Stimulated activated CD4-positive, alpha-beta T cell treated with anti-CD3 and anti-CD28 coated beads, Interleukin-1b, Interleukin-23, amount 100 ng/mL, for 4 hours (primary cell): ENCODE measurements at places on chromosomes 3 and 15.

DNA sequence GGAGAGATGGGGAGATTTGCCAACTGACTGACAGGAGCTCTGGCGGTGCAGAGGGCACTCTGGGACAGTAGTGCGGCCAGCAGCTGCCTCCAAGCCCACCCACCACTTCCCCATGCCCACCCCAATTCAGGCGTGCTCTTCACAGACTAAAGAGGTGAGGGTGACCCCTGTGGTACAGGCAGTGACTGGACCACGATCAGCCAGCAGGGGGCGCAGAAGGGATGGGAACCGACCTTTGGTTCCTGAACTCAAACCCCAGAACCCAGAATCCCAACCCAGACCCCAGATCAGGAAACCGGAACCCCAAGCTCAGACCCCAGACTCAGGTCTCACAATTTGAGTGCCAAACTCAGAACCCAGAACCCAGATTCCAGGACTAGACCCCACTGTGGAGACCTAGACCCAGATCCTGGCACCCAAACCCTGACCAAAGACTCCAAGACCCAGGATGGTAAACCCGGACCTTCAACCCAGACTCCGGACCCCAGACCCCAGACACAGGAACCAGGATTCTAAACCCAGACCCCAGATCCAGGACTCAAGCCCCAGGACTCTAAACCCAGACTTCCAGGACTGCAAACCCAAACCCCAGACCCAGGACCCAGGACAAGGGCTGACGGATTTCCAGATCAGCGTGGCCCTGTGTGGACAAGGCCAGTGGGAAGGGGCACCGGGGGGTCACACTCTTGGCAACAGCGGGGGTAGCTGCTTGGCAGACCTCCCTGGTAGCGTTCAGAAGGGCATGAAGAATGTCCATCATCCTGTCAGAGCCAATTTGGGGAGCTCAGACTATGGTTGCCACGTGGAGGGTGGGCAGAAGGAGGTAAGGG, 3.7 kb upstream of the MYL3 start:
- DNase-seq: peak; percentile 89

DNA sequence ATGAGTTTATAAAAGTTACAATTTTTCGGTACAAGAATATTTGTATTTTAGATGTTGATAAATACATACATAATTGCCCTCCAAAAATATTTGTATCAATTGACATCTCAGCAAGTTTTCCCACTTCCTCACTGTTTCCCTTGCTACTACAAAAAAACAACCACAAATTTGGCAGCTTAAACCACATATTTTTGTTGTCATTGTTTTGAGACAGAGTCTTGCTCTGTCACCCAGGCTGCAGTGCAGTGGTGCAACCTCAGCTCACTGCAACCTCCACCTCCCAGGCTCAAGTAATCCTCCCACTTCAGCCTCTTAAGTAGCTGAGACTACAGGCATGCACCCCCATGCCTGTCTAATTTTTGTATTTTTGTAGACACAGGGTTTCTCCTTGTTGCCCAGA, 162.8 kb upstream of the RARB start:
- DNase-seq: no peak

GRCh38 chr15:42409011-42409410, 49.7 kb downstream of the CAPN3 start:
- no peak for DNase-seq

DNA sequence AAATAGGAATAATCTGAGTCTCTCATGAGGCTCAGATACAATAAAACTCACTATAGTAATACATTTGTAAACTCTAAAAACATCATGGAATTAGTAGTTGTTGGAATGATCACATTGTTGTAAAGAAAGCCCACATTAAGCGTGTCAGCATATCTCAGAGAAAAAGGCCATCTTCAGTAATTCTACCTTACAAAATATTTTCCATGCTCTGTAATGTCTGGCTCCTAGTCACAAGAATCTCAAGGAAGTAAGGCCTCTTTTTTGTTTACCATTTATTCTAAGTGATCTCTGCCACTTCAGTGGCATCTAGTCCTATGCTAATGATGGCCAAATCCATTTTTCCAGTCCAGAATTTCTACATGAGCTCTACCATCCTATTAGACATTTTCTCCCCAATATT, 240.2 kb upstream of the ZNF717 start:
- no peak for DNase-seq

GRCh38 chr15:46622851-46623250, 988.0 kb downstream of the SQOR start:
- no peak for DNase-seq

DNA sequence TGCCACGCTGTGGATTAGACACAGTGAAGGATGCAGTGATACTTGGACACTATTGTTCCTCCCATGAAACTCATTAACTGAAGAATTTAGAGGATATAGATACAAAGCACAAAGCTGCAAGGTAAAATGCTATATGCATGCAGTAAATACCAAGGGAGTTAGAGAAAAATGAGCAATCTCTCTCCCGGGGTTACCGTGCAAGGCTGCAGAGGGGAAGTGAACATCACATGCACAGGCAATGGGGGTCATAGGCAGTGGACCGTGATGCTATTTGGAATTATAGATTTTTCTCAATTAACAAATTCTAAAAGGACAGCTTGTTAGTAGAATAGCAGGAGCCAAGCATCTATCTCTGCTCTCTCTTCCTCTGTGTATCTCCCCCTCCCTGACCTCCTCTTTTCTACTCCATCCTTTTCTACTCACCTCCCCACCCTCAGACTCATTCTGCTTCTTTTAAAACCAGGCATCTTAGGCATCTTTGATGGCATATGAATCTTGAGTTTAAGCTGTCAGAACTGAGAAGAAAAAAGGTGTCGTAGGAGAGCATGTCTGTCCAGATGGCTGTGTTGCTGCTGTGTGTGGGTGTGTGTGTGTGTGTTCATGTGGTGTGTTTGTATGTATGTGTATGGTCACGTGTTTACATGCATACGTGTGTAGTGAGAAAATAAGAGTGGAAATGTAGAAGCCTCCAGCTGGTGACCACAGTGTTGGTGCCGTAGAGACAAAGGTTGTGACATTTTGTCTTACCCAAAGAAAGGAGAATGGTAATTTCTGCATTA, 339.0 kb downstream of the EPHB1 start:
- no peak for DNase-seq

GRCh38 chr3:59609657-59610348, 560.0 kb upstream of the CFAP20DC start:
- DNase-seq: no peak
